ENCODE measurements at places on chromosomes 4 and X.

- DNase-seq: no peak
Observed at GRCh38 chr4:170538821-170539473, 449.2 kb upstream of the AADAT start.

DNA sequence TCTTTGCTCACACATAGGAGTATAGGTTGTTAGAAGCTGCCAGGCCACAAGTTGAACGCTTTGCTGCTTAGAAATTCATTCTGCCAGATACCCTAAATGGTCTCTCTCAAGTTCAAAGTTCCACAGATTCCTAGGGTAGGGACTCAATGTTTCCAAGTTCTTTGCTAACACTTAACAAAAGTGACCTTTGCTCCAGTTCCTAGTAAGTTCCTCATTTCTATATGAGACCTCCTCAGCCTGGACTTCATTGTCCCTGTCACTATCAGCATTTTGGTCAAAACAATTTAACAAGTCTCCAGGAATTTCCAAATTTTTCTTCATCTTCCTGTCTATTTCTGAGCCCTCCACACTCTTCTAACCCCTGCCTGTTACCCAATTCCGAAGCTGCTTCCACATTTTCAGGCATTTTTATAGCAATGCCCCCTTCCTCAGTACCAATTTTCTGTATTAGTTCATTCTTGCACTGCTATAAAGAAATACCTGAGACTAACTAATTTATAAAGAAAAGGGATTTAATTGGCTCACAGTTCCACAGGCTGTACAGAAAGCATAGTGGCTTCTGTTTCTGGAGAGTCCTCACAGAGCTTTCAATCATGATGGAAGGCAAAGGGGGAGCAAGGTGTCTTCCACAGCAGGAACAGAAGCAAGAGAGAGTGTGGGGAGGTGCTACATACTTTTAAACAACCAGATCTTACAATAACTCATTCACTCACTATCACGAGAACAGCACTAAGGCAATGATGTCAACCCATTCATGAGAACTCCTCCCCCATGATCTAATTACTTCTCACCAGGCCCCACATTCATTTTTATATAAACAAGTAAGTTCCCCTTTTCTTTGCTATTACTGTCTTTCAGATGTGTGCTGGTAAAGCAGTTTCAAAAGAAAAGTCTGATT, 11.5 kb upstream of the TLR1 start:
- DNase-seq: no peak

DNA sequence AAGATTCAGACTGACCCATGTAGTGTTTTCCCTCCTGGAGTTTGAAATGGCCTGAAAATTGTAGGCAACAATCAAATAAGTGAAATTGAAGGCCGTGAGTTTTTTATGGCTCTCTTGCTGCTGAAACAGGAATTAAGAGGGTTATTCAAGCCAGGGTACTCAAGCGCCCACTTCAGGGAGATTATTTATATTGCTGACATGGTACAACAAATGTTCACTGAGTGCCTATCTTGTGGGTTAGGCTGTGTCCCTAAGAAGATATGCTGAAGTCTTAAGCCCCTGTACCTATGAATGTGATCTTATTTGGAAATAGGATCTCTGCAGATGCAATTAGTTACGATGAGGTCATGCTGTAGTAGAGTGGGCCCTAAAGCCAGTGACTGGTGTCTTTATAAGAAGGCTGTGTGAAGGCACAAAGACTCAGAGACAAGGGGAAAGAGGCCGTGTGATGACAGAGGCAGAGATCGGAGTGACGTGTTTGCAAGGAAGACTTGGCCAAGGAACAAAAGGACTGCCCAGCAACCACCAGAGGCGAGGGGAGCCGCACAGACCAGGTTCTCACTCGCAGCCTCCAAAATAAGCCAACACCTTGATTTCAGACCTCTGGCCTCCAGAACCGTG, 72.9 kb downstream of the MED28 start:
- no peak for DNase-seq

GRCh38 chr4:143183513-143184216, 1.1 kb upstream of the USP38 start:
- no peak for DNase-seq

- DNase-seq: peak; percentile 6
Observed at GRCh38 chr4:105145903-105146275, 787 bp upstream of the TET2 start.

GRCh38 chr4:53963781-53964180, 100.6 kb downstream of the CHIC2 start:
- no peak for DNase-seq

DNA sequence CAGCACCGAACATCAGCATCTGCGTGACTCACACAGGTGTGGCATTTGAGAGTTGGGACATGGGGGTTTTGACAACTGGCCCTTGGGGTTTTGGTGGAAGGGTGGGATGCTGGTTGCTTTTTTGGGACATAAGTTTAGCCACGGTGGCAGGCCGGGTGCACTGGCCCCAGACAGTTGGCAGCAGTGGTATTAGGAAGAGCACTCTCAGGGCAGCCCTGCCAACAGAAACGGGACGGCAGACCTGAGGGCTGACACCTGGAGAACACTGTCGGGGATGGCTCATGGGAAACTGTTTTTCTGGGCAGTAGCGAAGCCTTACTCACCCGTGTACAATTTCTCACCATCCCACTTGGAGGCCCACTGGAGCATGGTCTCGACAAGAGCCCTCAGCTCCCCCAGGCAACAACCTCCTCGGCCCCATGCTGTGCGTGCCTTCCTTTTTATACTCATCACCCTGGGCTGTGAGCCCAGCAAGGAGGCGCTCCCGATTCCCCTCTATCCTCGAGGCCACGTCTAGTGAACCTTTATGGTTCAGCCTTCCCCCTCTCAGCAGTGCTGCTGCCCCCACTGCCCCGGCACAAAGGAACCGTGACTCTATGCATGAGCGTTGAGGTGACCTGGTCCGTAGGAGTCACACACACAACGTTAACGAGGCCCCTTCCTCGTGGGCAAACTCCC, 30.6 kb downstream of the WDR1 start:
- no peak for DNase-seq

DNA sequence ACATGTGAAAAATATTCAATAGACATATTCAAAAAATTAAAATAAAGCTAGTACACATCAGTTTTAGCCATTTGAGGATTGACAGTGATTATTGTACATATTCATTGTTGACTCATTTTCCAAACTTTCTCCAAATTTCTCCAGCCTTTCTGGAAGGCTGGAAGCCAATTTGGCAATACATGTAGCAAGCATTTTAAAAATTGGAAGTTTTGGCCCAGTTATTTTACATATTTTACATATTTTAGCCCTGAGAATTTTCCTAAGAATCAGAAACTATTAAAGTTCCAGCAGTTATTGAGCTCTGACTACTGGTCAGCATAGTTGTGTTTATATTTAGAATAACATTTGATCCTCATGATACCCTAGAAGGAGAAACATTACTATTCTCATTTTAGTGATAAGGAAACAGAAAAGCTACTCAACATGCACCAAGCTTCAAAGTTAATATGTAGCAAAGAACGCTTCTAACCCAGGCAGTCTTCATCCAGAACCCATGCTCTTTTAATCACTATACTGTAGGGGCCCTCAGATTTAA, 3.2 kb downstream of the CABS1 start:
- DNase-seq: no peak

- DNase-seq: no peak
Observed at GRCh38 chrX:79601341-79602131, 234.4 kb upstream of the ITM2A start.

- peak; percentile 3 for DNase-seq
Observed at GRCh38 chr4:85127653-85128052, 161.2 kb upstream of the WDFY3 start.

DNA sequence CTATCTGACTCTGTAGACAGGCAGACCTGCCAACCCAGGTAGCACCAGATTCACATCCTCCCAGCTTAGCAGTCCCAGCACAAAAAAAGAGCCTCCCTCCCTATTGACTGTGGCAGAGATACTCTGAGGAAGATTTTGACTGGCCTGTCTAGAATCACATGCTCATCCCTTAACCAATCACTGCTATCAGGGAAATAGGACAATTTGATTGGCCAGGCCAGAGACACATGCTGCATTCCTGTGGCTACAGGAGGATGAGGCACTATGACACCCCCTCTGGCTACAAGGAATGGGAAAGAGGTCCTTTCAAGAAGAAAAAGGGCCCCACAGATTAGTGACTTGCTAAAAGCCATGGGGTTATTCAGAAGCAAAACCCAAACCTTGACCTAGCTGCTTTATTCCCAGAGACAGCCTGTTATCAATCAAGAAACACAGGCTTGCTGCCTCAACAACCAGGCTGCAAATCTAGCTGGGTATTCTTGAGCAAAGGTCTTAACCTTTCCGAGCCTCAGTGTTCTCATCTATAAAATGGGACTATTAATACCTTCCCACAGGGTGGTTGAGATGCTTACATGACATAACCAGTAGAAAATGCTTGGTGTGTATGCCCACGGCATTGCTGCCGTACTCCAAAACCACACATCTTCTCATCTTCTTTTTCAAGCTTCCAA, 147.6 kb downstream of the BCOR start:
- DNase-seq: no peak

DNA sequence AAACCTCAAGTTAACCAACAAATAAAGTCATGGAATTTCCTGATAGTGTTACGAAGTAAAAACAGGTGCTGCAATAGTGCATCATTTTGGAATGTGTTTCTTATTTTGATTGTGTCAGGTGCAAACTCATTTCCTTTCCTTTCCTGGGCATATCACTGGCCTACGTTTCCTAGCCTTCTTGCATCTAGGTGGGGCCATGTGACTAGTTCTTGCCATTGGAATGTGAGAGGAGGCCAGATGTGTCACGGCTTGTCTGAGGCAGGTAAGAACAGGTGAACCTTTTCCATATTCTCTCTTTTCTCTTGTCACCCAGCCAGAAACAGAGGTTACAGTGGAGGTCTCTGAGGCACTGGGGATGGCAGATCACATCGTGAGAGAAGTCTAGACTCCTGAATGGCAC, 868.0 kb downstream of the RPA4 start:
- no peak for DNase-seq

DNA sequence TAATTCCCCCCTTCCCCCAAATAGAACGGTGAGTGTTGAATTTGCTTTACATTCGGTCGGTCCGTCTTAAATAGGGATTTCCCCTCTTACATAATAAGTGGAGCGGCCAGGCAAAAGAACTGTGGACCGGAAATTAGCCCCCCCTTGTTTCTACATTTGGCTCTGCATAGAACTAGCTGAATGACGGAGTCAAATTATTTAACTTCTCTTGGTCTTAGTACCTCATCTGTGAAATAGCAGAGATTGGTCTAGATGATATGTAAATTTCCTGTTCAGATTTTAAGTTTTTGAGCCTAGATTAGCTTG, 1.3 kb downstream of the SPATA18 start:
- DNase-seq: no peak

- DNase-seq: no peak
Observed at GRCh38 chr4:7726665-7727413, 212.8 kb downstream of the AFAP1 start.

DNA sequence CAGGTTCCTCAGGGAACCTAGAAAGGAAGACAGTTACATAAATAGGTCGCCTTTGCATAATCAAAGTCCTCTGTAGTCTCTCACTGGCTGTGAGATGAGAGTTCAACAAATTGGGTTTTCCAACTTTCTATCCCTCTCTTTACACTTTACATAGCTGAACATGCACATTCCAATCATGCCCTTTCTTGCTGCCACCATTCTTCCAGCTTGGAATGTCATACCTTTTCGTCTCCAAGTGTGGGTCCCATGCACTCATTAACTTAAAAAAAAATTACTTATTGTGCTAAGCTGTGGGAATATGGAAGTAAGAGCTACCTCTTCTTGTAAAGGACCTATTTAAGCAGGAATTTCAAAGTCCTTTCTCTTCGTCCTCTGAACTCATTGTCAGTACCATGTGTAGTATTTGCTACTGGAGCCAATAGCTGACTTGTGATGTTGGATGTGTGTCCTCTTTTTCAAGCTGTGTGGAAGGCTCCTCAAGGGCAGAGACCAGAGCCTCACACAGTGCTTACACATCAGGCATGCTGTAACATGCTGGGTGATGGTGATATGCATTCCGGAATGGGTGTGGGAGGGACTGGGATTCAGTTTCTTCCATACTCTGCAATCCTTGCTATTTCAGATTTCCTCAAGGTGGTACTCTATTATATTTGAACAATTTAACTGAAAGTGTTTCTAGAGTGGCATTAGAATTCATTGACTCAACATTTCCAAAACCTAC, 7.1 kb downstream of the ENOPH1 start:
- no peak for DNase-seq

DNA sequence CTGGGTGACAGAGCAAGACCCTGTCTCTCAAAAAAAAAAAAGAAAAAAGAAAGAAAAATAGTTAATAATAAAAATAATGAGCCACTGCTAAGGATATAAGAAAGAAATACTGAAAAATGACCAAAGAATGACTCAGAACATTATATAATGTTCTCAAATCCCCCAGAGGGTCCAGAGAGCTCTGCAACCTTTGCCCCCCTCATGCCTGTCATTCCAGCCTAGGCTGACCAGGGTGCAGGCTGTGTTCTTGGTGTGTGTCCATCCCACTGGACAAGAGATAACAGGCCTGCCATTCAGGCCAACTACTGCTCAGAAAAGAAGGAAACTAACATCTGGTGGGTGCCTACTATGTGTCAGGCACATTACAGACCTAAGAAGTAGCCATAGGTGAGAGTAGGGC, 72.7 kb upstream of the EDNRA start:
- DNase-seq: no peak

GRCh38 chrX:40273356-40274050, 175.7 kb upstream of the BCOR start:
- DNase-seq: no peak

Data from stimulated activated naive B cell treated with anti-CD40 and anti-IgM and Interleukin-4, amounts not matched to agents 10 μg/mL and 1 μg/mL and 100 μg/mL, for 72 hours (primary cell).